ENCODE measurements at places on chromosomes 3 and 15.

DNA sequence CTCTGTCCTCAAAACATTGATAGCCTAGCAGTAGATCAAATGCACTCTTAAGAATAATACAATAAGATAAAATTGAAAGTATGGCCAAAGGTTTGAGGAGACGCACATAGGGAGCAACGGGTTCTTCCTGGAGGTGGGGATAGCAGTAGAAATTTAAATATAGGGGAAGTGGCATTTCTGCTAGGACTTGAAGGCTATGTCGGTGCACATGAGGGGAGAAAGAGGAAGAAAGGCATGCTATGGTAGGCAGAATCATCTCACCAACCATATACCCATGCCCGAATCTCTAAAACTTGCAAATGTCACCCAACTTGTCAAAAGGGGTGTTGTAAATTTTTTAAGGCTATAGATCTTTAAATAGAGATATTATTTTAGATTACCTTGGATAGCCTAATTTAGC lies 735.1 kb upstream of the LMCD1 start:
- DNase-seq = no peak

DNA sequence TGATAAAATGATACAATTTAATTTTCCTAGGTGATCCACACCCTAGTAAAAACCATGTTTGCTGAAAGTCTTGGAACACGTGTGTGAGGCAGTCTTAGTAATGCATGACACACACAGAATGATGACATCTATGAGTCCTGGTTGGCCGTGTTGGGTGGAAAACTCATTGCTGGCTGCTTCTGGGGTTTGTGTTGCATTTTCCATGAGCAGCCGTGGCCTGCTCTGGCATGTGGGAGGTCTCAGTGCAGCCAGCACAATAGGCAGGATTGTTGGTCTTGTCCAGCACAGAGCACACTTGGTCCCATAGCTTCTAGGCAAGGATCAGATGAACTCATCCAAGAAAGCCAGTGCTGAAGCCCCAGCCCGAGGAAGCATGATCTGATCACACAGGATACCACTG lies 172.8 kb upstream of the UBE3A start:
- DNase-seq = no peak

DNA sequence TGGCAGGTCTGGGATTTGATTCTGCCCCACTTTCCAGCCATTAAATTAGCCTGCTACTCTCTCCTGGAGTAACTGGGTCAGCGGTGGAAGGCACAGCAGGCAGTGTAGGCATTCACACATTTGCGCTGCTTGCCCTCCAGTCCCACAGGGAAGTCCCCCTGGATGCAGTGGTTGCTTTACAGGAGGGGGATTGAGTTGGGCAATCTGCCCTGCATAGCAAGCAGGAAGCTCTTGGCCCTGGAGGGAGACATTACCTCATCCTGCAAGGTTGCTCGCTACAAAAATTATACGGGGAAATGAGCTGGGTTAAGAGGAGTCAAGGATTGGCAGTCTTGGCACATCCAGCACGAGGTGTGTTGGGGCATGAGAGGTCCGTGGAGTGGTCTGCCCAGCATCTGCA lies 14.8 kb downstream of the MCM2 start:
- no peak for DNase-seq

DNA sequence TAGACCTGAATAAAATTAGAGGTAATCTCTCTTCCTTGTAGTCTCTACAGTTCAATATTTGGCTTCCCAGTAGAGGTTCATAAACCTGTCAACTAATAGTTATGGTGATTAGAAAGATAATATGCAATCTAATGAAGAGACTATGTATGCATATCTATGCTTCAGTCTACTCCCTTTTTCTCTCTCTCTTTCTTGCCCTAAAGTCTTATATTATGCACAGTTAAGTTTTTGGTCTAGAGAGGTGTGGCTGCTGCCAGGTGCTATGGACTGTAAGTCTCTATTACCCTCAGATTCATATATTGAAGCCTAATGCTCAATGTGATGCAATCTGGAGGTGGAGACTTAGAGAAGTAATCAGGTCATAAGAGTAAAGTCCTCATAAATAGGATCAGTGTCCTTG lies 413.7 kb downstream of the FGF12 start:
- DNase-seq = no peak

GRCh38 chr3:99681512-99681911 lies 43.1 kb downstream of the COL8A1 start:
- DNase-seq = no peak

DNA sequence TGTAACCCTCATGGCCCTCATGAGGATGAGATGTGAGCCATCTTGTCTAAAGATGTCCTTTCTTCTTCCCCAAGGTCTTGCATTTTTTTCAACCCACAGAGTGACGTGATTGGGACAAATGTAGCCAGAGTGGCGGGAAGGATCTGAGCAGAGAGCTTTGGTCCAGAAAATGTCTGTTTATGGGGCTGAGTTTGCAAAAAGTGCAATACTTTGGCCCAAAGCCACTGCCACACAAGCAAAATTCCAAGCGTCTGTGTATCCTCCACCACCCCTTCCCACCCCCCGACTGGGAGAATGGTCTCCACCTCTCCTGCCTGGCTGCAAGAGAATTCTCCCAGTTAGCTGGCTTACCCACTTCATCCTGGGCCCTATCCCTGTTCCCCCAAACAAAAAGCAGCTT lies 246.9 kb upstream of the LRIG1 start:
- no peak for DNase-seq

- no peak for DNase-seq
Observed at GRCh38 chr15:74978077-74978476, 17.3 kb upstream of the SCAMP5 start.

- DNase-seq = no peak
Observed at GRCh38 chr15:57167821-57168395, 208.4 kb upstream of the CGNL1 start.

DNA sequence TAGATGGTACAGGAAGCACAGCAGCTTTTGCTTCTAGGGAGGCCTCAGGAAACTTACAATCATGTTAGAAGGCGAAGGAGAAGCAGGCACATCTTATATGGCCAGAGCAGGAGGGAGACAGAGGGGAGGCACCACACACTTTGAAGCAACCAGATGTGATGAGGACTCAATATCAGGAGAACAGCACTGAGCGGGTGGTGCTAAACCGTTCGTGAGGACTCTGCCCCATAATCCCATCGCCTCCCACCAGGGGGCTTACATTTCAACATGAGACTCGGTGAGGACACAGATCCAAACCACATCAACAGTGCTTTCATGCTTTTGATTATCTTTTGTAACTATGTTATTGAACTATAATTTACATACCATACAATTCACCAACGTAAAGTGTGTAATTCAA lies 7.6 kb upstream of the TMEM44 start:
- no peak for DNase-seq

GRCh38 chr15:100256970-100257650 lies 84.7 kb downstream of the ADAMTS17 start:
- DNase-seq = no peak

GRCh38 chr3:129481766-129482332 lies 41.8 kb downstream of the IFT122 start:
- no peak for DNase-seq

GRCh38 chr3:100471444-100471843 lies 21.0 kb upstream of the TMEM45A start:
- no peak for DNase-seq

- no peak for DNase-seq
Observed at GRCh38 chr3:138468886-138469285, 34.5 kb downstream of the ESYT3 start.

- DNase-seq = no peak
Observed at GRCh38 chr3:10666621-10667020, 149.4 kb upstream of the SLC6A11 start.

GRCh38 chr3:111428301-111428700 lies 113.7 kb upstream of the CD96 start:
- DNase-seq = no peak

DNA sequence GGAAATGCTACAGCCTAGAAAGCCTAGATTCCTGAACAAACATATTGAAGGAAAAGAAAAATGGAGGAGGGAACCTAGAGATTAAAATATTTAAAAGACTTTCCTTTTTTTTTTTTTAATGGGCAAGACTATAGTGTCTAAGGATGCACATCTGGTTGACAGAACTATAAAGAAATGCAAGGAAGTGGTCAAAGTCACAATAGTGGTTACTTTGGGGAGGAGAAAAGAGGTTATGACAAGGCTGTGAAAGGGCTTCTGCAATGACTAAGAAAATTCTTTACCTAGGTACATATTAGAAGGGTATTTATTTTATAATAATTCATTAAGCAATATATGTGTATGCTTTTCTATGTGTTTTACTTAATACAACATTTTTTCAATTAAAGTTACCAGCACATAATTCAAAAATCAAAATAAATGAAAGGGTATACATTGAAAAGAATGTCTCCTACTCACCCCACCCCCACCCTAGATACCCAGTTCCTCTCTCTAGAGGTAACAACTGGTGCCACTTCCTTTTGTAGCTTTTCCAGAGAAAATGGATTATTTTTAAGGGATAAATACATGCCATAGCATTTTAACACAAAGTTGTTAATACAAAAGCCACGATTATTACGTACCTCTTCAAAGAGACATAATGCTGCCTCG lies 70.1 kb downstream of the HERC1 start:
- no peak for DNase-seq

DNA sequence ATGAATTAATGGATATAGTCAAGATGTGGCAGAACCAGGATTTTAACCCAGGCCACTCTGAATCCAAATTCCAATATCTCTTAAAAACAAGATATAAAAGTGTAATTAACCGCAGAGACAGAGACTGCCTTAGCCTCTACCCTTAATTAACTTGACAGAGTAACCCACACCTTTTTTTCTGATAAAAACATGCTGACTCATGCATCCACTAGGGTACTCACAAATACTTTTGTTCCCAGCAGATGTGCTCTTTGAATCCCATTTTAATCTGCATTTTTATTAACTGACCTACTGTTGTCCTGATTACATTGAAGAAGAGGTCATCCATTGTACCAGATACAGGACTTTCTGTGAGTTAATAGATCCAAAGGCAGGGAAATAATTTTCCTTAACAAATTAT lies 278.3 kb downstream of the CHL1 start:
- no peak for DNase-seq

DNA sequence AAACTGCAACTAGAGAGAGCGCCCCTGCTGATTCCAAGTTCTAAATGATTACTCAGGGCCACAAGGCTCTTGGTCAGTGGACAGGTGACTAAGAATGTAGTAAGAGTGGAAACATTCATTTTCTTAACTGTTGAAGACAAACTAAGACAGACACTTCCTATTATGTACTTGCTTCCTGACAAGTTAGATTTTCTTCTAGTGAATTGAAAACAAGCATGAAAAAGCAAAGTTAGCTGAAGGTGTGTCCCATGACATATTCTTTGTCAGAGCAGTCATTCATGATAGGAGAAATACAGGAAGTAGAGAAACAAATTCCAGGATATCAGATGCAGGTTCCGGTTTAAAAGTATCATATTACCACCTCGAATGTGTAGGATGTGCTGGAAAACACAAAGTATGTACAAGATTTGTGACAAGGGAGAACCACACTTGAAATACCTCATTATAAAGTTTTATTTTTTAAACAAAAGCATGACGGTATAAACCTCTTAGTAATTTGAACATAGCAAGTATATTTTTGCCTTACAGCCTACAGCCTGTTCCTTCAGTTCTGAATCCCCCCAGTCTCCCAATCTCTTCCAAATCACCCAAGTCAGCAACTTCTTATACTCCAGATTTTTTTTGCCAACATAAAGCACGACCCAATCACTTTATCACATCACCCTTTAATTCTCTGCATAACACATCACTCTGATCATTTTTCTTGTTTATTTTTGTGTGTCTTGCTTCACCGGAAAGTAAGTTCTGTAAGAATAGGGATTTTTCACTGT lies 6.2 kb downstream of the TSPAN3 start:
- no peak for DNase-seq

DNA sequence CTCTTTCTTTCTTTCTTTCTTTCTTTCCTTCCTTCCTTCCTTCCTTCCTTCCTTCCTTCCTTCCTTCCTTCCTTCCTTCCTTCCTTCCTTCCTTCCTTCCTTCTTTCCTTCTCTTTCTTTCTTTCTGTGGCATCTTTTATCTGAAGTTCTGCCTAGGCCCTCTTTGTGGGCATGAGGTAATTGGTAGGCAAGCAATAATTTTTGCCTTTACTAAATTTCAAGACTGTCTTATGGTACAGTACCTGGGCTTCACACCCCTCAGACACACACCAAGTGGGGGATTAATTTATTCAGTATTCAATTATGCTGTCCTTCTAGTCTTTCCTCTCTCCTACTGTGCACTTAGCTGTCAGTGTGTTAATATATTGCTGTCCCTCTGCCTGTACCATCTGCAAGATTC lies 155.5 kb downstream of the OXSM start:
- DNase-seq = no peak

- DNase-seq = no peak
Observed at GRCh38 chr3:42712688-42713372, 10.2 kb upstream of the HHATL start.

- no peak for DNase-seq
Observed at GRCh38 chr3:95302044-95302443, 1239.2 kb downstream of the NSUN3 start.

DNA sequence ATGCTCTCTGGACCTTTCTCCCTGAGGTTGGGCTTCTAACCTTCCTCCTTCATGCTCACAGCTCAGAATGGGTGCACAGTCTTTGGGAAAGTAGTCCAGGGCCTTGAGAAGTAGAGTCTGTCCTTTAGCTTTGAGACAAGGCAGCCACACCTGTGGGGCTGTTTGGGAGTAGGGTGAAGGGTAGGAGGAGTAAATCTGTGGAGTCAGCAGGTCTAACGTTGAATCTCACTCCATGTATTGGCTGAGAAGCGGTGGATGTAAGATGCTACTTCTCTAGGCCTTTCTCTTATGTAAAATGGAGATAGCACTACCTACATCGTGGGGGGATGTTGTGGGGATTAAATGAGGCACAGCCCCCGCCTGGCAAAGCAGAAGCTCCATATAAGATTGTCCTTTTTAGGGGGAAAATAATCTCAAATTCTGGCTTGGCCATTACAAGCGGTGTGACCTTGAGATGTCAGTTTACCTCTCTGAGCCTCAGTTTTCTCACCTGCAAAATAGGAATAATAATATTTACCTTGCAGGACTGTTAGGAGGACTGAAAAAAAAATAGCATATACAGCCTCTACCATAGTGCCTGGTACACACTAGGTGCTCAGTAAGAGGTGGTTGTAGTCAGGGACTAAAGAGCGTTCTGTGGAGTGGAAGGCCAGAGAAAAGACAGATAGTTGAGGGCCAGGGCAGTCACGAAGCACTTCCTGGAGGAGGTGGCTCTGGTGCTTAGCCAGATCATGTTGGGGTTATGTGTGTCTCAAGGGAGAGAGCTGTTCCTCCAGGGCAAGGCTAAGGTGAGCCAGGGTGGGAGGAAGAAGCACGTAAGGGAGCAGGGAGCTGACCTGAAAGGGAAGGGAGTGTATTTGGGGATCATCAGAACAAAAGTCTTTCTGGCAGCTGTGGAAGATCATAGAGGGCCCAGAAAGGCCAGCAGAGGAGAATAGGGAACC lies 82.8 kb upstream of the MRPS22 start:
- DNase-seq = no peak

DNA sequence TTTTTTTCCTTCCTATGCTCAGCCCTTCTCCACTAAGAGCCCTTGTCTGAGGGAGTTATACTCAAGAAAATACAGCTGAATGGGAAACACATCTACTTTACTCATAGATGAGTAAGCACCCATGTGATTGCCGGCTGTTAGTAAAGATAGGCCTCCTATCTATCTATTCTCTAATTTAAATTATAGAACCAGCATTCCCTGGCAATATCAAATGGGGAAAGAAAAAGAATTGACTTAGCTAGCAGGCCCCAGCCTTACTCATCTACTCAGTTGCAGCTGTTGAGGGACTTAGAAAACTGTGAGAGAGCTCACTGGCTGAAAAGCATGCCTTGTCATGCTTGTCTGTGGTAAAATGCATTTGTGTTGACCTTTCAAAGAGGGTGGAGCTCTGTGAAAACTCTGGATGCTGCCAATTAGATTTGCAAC lies 116.9 kb upstream of the LRRFIP2 start:
- DNase-seq = no peak

GRCh38 chr3:117567906-117568305 lies 858.3 kb downstream of the TUSC7 start:
- no peak for DNase-seq

All from activated gamma-delta T cell (primary cell).